Gastrocnemius medialis (tissue), 4 donors: ENCODE measurements at places on chromosomes 7 and 10. TPM values are rescaled to one million over a fixed set of nuclear protein-coding genes. Genes with fewer than 3 reads are reported as not detected.

The TRIP6 gene
- total RNA-seq: 9.1 TPM

The CALD1 gene
- total RNA-seq: 43.2 TPM

The TUBAL3 gene
- total RNA-seq: 0.18 TPM

The OR2A7 gene
- total RNA-seq: 0.75 TPM

The CPEB3 gene
- 19.1 TPM for total RNA-seq

The TCERG1L gene
- not detected for total RNA-seq

The UTF1 gene
- not detected for total RNA-seq

DNA sequence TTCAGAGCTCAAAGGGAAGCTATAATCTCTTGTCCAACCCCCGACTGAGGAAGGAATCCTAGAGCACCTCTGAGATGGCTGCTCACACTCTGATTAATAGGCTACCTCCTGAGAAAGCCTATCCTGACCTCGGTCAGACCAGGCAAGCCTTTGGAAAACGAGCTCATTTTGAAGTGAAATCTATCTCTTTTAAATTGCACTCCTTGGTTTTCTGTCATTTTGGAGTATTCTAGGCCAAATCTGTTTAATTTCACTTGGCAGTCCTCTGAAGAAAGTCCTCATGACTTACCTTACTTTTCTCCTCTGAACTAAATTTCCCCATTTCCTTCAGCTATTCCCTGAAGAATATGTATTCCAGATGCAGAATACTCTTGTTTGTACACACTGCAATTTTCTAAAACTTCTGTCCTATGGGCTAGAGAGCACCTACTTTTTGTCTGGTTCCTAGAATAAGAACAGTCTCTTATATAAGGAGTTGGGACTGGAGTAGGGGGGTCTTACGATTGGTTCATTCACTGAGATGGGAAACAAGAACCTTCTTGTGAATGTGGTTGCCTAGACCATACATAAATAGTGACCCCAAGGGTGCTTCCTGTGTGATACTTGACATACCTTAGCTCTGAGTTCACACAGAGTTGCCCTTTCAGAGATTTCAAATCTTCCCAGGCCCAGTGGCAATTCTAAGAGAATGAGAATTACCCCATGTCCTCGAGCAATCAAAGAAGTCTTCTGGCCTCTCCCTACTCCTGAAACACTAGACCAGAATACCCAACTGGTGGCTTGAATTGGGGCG is 31.9 kb upstream of the HPS1 start:
- H3K27ac ChIP-seq: no peak overlapping the region
- H3K4me3 ChIP-seq: no peak overlapping the region
- H3K36me3 ChIP-seq: no peaks in the 10 kb centered on the region
- DNase-seq: no peak

DNA sequence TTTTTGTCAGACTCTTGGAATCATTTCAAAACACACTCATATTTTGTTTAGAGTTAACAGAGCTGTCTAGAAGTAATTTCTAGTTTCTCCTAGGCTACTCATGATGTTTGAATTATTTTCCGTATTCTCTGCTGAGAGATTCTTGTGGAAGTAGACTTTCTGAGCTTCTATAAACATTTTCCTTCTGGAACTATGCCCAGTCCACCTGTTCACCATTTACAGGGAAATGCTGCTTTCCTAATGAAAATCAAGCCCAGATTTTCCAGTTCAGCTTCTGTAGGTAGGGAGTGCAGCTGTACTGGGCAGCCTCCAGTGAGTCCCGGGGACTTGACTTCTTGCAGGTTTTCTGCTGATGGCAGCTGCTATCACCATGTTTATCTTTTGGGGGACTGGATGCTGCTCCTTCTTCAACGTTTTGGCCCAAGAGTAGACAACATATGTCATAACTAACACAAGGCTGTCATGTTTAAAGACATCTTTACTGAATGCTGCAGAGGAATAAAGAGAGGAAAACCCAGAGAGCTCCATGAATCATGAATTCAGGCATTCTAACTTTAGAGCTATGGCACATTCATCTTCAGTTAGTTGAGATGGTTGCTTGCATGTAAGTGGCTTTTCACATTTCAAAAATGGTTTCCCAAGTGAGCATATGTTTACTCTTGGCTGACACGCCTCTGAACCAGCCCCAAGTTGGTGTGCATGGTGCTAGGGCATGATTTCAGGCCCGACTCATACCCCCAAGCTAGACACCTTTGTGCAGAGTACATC is 85.6 kb downstream of the SDK1 start:
- no peak overlapping the region for H3K27ac ChIP-seq
- no peaks in the 10 kb centered on the region for H3K27me3 ChIP-seq
- DNase-seq: no peak

DNA sequence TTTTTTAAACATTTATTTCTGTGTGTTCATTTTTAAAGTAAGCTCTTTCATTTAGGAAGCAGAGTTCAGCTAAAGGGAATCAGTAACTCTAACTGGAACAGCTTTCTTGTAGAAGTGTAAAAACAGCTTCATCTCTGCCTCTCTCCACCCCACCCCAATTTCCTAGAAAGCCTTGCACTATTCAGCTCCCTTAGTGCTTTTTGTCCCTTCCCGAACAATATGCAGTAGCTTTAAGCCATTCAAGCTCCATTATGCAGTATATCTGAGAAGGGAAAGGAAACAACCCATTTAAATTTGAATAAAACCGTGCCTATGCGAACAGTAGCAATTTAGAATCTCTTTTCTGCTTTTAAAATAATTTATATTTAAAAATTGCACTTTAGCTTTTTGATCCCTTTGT is 134.5 kb downstream of the TRIL start:
- no peak for DNase-seq
- no peaks in the 10 kb centered on the region for H3K4me1 ChIP-seq
- no peaks in the 10 kb centered on the region for H3K27me3 ChIP-seq
- no peak overlapping the region for H3K27ac ChIP-seq
- H3K36me3 ChIP-seq: peaks cover 6% of the 10 kb centered on the region

DNA sequence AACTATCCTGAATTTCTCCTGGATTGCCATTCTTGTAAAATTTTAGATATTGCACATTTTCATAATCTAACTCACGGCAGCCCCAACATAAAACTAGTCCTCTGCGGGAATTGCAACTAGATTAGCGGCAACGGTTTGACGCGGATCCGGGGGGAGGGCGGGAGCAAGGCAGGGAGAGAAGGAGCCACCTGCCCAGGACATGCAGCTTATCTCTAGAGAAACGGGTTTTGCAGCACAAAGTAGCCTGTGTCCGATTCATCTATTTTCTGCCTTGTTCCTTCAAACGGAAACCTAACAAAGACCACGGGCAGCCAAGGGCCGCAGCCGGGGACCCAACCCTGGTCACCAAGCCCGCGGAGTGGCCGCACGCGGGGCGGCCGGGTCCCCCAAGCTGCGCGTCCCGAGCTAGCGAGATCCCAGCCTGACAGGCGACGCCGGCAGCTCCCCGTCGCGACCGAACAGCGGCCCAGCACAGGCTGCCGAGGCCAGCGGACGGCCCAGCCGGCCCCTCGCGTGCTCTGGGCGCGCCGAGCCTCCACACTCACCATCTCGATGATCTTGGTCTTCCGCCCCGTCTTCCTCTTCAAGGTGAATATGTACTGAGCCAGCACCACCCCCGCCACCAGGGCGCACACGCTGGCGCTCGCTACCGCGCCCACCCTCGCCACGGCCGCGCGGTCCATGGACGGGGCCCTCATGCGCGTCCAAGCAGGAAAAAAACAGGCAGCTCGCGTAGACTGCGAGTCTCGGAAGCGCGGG is at the start of gene NT5C3A:
Gene NT5C3A, minus strand, starts transcription at position 754 of the 759 bp plus-strand sequence. Its CDS starts 71 bp downstream, at position 683.
- no peaks in the 10 kb centered on the region for H3K27me3 ChIP-seq
- no peak for DNase-seq
- H3K36me3 ChIP-seq: no peaks in the 10 kb centered on the region

DNA sequence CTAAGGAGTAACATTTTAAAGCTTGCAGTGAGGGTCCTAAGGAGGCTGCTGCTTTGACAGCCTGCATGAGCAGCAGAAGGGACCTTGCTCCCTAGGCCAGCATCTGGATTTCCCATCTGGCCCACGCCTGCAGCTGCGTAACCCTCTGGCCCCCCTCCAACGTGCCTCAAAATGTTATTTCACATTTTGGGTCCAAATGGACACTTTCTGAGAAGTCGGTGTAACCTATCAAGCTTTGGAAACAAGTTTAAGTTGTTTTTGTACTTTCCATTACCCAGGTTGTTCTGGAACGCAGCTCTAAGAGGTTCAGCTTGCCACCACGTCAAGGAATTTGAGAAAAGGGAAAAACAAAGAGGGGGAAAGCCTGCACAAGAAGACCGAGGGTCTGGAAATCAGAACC is 338.3 kb downstream of the KCNMA1 start:
- no peaks in the 10 kb centered on the region for H3K36me3 ChIP-seq
- no peak overlapping the region for H3K4me3 ChIP-seq
- DNase-seq: no peak
- no peaks in the 10 kb centered on the region for H3K27me3 ChIP-seq
- H3K27ac ChIP-seq: no peak overlapping the region

DNA sequence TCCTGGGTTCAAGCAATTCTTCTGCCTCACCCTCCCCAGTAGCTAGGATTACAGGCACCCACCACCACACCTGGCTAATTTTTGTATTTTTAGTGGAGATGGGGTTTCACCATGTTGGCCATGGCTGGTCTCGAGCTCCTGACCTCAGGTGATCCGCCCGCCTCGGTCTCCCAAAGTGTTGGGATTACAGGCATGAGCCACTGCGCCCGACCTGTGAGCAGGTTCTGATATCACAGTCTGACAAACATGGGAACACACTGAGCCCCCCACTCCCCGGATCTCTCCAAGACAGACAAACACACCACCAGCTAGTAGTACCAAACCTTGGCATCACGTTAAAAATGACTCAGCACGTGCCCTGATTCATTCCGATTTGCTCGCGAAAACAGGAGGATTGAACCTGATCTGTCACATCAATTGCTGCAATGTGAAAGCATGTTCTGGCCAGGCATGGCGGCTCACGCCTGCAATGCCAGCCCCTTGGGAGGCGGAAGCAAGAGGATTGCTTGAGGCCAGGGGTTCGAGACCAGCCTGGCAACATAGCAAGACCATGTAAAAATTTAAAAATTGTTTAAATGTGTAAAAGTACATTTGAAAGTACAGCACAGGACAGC is 106.5 kb downstream of the SMURF1 start:
- H3K36me3 ChIP-seq: peaks cover 95% of the 10 kb centered on the region
- no peaks in the 10 kb centered on the region for H3K4me1 ChIP-seq
- H3K27ac ChIP-seq: no peak overlapping the region
- DNase-seq: no peak
- H3K27me3 ChIP-seq: no peaks in the 10 kb centered on the region

- no peak for DNase-seq
- H3K36me3 ChIP-seq: no peaks in the 10 kb centered on the region
- no peaks in the 10 kb centered on the region for H3K4me1 ChIP-seq
- no peak overlapping the region for H3K27ac ChIP-seq
- no peak overlapping the region for H3K4me3 ChIP-seq
Observed at GRCh38 chr7:137753948-137754851, 92.6 kb downstream of the DGKI start.

DNA sequence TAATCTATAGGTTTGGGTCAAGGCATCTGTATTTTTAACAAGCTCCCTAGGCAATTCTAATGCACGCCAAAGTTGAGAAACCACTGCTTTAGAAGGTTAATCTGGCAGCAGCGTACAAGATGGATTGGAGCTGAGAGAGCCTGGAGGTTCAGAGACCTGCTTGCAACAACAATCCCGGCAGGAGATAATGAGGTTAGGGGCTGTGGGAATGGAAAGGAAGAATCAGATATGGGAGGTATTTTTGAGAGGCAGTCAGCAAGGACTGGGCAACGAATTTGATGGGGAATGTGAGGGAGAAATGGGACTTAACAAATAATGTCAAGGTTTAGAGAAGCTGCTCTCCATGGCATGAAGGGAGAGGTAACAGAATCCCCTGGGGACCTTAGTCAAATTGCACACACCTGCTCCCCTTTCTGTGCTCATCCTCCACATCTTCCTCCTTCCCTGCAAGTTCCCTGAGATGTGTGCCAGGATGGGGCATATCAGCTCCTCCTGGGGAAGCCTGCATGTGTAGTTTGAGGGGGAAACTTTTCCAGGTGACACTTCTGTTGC is 731.0 kb upstream of the GALNT17 start:
- DNase-seq: no peak
- H3K27ac ChIP-seq: no peak overlapping the region
- no peaks in the 10 kb centered on the region for H3K36me3 ChIP-seq
- H3K4me1 ChIP-seq: no peaks in the 10 kb centered on the region

- H3K27me3 ChIP-seq: no peaks in the 10 kb centered on the region
- no peaks in the 10 kb centered on the region for H3K4me1 ChIP-seq
- H3K4me3 ChIP-seq: no peak overlapping the region
- H3K27ac ChIP-seq: no peak overlapping the region
- no peaks in the 10 kb centered on the region for H3K36me3 ChIP-seq
- DNase-seq: no peak
Observed at GRCh38 chr7:7609330-7609729, 31.2 kb upstream of the UMAD1 start.

DNA sequence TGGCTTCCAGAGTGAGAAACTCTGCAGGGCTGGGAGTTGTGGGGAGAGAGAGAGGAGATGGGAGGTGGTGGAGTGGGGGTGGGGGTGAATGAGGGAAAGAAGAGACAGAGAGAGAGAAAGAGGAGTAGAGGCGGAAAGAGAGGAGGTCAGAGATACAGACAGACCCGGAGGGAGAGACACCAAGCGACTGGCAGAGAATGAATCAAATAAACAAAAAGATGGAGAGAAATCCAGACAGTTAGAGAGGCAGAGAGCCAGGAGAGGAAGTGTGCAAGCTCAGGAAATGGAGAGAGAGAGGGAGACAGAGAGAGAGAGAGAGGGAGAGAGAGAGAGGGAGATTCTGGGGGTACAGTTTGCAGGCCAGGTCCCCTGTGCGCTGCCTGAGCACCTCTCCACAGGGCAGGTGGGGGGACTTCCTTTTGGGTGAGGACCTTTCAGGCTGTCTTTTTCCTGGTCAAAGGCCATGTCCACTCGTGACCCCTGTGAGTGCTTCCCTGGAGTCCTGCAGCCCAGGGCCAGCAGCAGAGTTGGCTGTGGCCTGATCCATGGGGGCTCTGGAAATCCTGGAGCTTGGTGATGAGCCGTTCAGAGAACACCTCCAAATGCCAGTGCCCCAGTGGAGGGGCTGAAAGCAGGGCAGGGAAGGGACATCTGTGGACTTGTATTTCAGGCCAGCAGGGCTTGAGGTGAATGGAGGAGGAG is 25.0 kb upstream of the PCBD1 start:
- H3K27ac ChIP-seq: no peak overlapping the region
- DNase-seq: no peak
- no peaks in the 10 kb centered on the region for H3K36me3 ChIP-seq
